ENCODE measurements at places on chromosomes 7 and 10.

DNA sequence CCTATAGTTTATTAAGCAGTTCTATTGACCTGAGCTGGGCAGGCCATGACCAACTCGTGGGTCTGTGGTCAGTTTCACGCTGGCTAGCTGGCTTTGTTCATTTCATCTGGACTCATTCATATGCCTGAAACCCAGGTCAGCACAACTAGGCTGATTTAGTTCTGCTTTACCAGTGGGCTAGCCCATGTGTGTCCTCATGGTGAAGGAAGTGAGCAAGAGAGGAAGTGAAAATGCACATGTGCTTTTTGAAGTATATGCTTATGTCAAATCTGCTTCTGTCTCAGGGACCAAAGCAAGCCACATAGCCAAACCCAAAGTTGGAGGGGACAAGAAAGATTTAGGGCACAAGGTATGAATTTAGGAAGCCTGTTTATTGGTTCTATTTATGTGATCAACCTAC, 154.5 kb downstream of the RNF133 start:
- no peak for DNase-seq

- peak; percentile 75 for DNase-seq
Observed at GRCh38 chr10:95295031-95295755, 4.4 kb upstream of the PDLIM1 start.

- no peak for DNase-seq
Observed at GRCh38 chr10:15436696-15437095, 65.6 kb upstream of the FAM171A1 start.

- DNase-seq = no peak
Observed at GRCh38 chr7:79620291-79620690, 166.8 kb upstream of the MAGI2 start.

GRCh38 chr10:9195385-9195784, 1140.9 kb downstream of the GATA3 start:
- no peak for DNase-seq

DNA sequence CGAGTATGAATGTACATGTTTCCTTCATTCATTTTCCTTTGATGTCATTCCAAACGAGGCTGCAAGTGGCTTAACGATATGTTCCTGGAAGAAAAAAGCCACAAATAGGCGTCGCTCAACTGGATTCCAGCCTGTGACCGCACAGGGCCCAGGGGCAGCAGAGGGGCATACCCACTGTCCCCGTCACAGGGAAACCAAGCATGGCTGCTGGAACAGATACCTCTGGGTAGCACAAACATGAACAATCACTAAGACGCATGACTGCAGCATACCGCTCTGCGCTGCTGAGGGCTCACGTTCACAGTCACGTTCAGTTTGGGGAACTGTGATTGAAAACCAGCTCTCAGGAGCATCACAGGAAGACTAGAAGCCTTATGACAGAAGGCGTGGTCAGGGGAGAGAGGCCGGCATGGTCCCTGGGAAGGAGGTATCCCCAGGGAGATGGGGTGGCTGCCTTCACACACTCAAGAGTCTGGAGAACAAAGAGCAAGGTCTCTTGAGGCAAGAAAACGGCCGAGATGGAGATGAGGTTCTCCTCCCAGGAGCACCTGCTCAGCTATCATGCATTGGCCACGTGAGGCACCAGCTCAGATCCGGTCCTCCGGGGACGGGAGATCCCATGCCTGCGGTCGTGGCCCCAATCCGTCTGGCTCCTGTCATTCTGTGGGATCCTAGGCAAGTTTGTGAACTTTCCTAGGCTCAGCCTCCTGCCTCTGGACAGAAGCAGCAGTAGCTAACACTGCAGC, 213.6 kb downstream of the DIP2C start:
- no peak for DNase-seq

DNA sequence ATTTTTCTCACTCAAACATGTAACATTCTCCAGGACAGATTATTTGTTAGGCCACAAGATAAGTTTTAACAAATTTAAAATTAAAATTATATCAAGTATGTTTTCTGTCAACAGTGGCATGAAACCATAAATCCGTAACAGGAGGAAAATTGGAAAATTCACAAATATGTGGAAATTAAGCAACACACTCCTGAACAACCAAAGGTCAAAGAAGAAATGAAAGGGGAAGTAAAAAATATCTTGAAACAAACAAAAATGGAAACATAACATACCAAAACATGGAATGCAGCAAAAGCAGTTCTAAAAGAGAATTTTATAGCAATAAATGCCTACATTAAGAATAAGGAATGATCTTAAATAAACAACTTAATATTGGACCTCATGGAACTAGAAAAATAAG, 147.3 kb downstream of the ZEB1 start:
- DNase-seq = no peak

GRCh38 chr10:117546581-117547015, 4.1 kb downstream of the EMX2 start:
- DNase-seq = peak; percentile 62

GRCh38 chr10:122525788-122526187, 34.8 kb upstream of the DMBT1 start:
- peak; percentile 40 for DNase-seq

DNA sequence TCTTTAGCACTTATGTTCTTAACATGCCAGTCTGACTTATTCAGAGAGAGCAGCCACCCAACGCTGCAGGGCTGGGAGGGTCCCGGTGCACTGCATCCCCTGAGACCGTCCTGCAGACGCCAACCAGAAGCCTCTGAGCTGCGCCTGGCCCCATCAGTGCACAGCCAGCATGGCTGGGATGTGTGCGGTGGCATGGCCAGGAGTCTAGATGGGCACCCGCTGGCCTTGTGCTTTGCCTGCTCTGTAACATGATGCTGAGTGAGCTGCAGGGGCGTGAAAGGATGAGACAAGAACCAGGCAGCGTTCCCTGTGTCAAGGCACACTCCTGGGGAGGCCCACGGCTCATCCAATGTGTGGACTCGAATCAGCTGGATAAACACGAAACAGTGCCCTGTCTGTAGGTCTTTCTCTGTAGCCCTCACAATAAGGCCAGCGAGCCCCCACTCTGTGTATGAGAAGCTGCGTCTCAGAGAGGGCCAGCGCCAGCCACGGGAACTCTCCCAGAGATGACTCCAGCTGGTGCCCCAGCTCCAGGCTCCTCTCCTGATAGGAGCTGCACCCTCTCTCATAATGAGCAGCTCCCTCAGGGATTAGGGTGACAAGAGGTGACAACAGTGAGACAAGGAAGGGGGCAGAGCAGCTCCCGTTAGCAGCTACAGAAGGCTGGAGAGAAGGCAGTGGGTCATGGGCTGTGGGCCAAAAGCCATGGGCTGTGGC, 96.8 kb downstream of the TNS3 start:
- DNase-seq = no peak

- no peak for DNase-seq
Observed at GRCh38 chr7:151590071-151590849, 70.6 kb upstream of the RHEB start.

GRCh38 chr10:4053940-4054339, 268.9 kb upstream of the KLF6 start:
- peak; percentile 38 for DNase-seq

DNA sequence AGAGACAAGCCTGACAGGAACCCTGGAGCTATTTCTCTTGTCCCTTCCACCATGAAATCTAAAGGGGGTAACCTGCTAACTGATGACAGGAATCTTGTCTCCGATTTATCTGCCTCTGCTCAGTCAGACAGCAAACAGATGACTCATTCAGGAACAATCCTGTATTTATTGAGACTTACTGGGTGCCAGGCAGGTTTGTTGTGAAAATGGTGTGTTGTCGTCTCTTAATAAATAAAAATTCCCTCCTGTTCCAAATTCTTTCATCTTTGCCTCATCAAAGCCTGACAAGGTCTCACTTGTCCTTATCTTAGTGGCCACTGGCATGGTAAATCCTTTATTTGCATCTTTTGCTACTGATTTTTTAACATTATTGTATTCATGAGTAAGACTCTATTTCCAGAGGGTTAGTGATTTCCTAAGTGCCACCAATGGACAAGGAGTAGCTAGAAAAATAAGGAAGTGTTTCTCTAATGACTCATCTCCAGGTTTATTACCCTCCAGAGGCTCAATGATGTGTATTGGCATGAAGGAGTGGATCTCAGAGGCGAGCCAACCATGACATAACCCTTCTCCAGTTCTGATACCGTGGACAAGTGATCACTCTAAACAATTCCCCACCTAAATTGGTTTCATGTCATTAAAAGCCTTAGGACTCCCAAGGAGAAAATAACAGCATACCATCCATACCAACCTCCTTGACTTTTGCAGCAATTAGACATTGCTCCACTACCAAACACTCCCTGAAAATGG, 724.0 kb downstream of the GRID1 start:
- no peak for DNase-seq

DNA sequence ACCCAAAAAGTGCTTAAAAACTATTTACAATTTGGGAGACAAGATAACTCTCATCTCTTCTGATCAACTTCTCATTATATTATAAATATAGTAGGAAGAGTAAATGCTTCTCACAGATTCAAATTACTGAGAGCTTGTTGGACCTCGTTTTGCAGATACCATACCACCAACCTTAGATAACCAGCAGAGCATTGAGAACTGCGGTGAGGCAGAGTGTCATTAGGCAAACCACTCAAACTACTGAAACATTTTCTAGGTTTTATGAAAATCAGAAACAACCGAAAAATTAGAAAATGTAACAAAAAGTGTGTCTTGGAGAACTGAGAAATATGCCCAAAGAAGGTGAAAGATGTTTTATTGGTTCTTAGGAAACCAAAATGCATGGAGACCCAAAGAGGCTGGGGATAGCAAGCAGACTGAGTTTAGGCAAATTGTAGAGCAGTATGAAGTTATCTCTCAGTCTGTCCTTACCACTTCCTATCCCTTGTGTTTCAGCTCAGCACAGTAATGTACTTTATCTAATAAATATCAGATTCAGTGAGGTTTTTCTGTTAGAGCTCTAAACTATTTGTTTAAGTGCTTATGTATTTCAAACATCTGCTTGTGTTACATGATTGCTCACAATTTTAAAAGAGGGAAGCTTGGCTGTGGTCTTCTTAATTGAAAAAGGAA, 77.9 kb downstream of the HECTD2 start:
- no peak for DNase-seq

- no peak for DNase-seq
Observed at GRCh38 chr10:64261092-64261491, 739.9 kb downstream of the REEP3 start.

- no peak for DNase-seq
Observed at GRCh38 chr7:72057231-72057630, 354.9 kb downstream of the CALN1 start.

GRCh38 chr7:17681965-17682364, 258.3 kb downstream of the SNX13 start:
- no peak for DNase-seq
